ENCODE measurements at places on chromosomes 1 and 21.

DNA sequence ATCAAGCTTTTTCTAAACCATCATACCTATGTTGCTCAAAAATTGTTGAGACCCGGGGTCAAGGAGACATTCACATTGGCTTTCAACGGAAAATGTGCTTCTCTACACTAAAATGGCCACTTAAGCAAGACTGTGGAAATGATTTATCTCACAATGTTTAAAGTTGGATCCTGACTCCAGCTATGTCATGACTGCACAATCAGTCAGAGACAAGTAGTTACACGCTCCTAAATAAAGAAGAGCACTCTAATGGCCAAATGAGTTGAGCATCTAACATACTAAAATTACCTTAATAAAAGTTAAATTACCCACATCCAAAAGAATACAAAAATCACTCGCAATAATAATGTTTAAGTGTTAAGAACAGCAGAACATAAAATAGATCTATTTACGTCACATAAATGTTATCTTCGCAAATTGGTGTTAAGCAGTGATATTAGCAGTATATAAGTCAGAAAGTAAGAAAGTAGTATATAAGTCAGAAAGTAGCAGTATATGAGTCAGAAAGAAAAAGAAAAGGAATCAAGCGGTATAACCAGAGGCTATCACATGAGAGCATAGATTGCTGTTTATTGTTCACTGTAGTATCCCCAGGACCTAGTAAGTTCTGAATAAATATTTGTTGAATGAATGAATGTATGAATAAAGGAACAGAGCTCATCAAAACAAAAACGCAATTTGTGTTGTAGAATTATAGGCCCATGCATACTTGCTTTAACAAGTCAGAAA lies 28.4 kb downstream of the ZNF281 start:
- no peak for DNase-seq

GRCh38 chr1:201890223-201890622 lies 1.5 kb downstream of the SHISA4 start:
- no peak for DNase-seq

DNA sequence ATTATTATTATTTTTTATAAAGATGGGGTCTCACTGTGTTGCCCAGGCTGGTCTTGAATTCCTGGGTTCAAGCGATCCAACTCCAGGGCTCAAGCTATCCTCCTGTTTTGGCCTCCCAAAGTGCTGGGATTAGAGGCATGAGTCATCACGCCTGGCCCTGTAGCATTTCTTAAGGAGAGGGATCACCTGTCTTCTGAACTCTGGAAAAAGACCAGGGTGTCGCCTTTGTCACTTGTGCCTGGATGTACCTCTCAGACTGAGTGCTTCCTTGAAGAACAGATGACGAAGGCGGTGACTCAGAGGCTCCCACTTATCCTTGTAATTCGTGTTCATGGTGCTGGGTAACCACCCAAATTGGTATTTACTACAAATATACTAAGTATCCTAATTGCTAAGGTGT lies 2.4 kb upstream of the CGN start:
- no peak for DNase-seq

DNA sequence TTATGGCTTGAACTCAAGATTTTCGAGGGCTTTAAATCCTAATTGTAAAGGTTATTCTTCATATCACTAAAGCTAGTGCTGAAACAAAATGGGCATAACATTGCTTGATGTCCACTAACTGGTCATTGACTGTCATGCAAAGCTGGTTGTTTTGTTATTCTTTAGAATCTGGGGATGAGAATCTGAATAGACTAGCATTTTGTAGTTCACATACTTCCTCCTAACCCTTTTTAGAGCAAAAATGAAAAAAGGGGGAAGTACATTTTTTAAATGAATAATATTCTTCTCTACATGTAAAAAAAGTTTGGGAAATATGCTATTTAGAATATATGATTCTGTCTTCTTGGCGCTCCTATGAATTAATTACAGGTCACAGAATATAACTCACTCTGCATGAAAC lies 72.2 kb upstream of the HMCN1 start:
- DNase-seq = no peak

GRCh38 chr1:9593492-9594465 lies 5.1 kb downstream of the TMEM201 start:
- DNase-seq = peak; percentile 89

- no peak for DNase-seq
Observed at GRCh38 chr1:78540048-78540447, 49.3 kb downstream of the PTGFR start.

DNA sequence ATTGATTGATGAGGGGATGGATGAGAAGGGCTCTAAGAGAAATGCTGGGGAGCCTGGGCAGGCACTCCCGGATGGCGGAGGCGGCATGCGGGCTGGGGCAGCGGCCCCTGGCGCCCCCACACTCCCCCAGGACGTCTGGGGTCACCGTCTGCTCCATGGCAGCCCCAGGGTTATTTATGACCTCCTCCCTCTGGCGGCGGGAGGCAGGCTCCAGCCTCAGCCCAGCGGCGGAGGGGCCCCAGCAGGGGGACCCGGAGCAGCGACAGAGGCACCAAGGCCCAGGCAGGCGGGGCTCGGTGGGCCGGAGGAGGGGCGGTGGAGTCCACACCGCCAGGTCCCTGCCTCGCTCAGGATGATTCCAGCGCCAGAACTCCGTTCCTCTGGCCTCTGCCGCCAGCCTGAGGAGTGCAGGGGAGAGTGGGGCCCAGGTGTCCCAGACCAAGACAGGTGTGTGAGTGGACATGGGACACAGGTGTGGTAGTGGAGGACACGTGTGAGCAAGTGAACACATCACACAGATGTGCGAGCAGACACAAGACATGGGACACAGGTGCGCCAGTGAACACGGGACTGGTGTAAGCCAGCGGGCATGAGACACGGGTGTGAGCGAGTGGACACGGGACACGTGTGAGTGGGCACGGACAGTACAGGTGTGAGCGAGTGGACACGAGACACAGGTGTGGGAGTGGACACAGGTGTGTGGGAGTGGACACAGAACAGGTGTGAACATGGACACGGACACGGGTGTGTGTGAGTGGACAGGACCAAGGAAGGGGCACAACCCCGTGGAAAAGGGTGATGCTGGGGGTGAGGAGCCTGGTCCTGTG lies 2.5 kb upstream of the SAMD11 start:
- peak; percentile 76 for DNase-seq

GRCh38 chr1:82441402-82441801 lies 640.7 kb downstream of the ADGRL2 start:
- no peak for DNase-seq

Data from GM13976 (cell line).